Sciatic nerve (tissue), 2 donors: ENCODE measurements at places on chromosomes 5 and 9. TPM values are rescaled to one million over a fixed set of nuclear protein-coding genes. Genes with fewer than 3 reads are reported as not detected.

LRRC19 gene
- total RNA-seq = not detected

SH2D3C gene
- 22.6 TPM for total RNA-seq

DNA sequence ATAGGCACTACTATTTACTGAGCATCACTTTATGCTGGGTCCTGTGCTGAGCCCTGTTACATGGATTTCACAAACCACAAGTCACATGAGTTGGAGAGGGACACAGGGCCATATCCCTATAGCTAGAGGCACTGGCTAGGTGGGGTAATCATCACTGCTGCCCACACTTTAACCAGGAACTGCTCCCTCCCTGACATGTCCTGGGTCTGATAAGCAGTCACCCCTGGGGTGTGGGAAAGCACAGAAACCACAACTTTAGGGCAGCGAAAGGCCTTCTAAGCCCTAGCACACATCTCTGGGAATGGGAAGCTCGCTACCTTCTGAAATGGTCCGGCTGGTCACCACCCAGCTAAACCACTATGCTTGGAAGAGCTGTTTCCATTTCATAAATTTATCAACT lies 15.0 kb downstream of the TBC1D2 start:
- DNase-seq = no peak

- no peak for DNase-seq
Measured at GRCh38 chr5:58475404-58475803, 15.5 kb upstream of the PLK2 start.

DNA sequence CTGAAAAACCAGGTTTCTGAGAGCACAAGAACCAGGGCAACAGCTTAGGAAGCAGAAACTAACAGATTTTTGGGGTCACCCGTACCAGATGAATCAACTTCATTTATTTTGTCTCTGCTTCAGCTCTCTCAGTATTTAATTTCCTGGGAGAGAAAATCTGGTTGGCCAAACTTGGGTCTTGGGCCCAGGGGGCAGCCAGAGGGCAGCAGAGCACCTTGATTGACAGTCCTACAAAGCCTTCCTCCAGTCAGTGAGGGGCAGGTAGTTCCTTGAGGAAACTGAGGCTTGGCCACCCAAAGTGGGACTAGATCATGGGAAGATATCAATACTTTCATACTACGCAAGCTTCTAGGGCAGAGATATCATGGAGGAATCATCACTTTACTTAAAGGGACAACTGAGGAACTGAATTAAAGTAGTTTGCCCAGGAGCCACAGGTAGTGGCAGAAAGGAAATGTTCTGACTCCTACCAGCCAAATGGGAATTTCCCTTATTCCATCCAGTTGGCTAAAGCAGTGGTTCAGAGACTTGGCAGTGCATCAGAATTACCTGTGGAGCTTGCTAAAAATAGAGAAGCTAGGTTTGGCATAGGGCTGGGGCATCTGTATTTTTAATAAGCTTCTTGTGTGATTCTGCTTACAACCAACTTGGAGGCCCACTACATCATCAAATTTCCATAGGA lies 21.5 kb upstream of the ARHGAP26 start:
- DNase-seq = no peak

DNA sequence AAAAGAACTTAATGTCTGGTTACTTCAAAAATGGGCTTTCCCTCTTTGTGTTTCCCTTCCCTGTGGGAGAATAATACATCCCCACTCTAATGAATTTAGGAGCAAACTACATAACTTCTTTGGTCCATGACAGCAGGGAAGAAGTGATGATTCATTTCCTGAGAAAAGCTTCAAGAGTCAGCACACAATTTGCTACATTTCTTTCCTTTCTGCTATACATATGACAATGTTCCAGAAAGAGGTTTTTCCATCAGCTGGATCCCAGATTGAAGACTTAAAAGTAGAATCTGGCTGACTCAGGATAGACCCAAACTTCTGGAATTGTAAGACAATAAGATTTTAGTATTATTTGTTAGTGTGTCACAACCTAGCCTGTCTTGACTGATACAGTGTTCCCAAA lies 126.1 kb downstream of the DRD1 start:
- DNase-seq = no peak
